Osteoblast (primary cell): ENCODE measurements at places on chromosomes 1 and 21.

DNA sequence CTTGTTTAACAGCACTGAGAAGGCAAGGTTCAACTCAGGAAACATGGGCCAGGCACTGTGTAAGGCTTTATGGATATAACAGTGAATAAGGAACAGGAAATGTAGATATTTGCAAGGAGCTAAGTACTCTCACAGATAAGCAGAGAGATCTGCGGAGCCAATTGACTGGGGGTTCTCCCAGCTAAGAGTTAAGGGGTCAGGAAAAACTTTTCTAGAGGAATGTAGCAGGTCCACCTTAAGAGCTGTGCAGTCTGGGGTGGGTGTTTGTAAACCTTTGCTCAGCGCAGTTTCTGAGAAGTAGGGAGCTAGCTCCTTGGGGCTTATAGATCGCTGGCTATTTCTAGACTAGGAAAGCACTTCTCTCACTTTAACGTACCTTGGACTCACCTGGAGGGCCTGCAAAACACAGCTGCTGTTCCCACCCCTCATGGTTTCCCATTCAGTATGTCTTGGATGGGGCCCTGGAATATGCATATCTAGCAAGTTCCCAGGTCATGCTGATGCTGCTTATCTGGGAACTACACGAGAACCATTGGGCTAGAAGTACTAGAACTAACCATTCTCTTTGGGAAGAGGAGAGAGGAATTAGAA, 51.7 kb downstream of the TLCD4 start:
- no peak for DNase-seq

GRCh38 chr1:14067036-14067435, 367.0 kb downstream of the PRDM2 start:
- DNase-seq, result no peak

- no peak for DNase-seq
Observed at GRCh38 chr1:208241512-208241911, 2.7 kb downstream of the PLXNA2 start.

DNA sequence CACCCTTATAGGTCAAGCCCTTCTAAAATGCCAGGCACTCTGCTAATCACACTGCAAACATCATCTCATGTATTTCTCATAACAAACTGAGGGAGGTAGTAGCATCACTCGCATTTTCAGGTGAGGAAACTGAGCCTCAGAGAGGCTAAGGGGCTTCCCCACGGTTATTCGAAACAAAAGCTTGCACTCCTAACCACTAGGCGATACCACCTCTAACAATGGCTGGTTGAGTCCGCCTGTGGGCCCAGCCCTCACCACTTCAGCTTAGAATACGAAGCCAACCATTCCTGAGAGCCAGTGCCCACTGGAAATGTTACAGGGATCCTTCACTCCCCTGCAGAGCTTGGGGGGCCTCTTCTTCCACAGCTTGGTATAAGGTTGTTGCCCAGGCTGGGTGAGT, 65.3 kb upstream of the TENT5C start:
- no peak for DNase-seq

- DNase-seq, result no peak
Observed at GRCh38 chr1:162861625-162862024, 650 bp upstream of the CCDC190 start.

GRCh38 chr21:44299085-44299457, 782 bp upstream of the PFKL start:
- no peak for DNase-seq

DNA sequence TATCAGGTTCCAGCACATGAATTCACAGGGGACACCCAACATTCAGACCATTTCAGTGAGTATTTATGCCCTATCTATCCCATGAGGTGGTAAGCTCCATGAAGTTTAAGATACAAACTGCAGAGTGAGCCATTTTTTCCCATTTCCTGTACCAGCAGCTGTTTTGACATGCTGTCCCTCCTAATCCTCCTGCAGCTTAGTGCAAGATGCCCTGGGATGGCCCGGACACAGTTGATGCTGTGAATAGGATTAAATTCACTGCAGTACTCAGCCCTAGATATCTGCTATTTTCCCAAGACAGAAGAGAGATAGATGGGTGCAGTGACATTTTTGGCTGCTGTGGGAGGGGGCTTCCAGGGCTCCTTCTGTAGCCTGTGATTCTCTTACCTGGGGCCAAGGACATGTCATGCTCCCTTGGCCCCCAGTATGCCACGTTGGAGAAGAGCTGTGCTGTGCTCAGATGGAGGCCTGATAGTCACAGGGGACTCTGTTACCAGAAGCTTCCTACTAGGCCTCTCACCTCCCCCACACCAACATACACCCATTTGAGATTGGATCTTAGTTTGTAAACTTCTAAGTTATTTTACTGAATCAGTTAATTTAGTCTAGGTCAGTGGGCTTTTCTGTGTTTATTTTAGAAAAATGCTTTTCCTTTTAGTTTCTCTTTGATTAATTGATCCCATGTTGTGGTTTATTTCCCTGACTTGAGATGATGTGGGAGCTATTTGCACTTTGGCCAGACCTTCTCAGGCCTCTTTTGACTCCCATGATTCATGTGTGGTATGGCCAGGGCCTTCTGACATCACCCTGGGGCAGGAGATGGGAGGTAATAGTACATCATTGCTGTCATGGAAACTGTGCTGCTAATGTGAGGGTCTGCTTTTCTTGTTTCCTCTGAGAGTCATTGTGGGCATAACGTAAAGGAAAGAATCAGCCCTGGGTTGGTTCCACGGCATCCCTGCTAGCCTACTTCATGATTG, 92.6 kb downstream of the ST3GAL3 start:
- peak; percentile 80 for DNase-seq

DNA sequence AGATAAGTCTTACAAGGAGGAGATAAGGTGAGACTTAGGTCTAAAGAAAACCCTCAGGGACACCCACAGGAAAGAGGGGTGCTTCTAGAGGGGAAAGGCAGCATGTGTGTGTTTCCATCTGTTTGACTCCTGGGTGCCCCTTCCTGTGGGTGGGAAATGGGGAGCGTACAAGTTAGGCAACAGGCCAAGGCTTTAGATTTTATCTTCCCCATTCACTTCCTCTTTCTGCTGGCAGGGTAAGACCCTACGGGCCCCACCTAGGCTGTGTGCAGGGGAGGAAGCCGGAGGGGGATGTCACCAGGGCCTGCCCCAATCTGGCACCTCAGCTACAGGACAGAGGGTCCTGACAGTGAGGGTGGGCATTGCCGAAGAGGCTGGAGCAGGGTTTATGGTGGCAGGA, 2.5 kb upstream of the OLIG1 start:
- DNase-seq, result no peak

DNA sequence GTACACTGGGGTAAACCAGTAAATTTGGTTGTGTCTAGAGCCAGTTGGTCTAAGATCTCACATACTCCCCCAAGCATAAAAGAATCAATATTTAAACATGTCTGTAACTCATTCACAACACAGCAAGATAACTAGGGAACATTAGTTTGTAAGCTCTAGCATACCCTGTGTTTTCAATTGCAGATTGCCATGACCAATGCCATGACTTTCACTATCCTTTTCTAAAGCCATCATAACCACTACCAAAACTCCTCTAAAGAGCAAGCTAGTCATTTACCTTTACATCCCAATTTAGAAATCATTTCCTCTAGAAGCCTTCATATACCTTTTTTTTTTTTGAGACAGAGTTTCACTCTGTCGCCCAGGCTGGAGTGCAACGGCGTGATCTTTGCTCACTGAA, 56.5 kb upstream of the PLA2G4A start:
- DNase-seq, result no peak

DNA sequence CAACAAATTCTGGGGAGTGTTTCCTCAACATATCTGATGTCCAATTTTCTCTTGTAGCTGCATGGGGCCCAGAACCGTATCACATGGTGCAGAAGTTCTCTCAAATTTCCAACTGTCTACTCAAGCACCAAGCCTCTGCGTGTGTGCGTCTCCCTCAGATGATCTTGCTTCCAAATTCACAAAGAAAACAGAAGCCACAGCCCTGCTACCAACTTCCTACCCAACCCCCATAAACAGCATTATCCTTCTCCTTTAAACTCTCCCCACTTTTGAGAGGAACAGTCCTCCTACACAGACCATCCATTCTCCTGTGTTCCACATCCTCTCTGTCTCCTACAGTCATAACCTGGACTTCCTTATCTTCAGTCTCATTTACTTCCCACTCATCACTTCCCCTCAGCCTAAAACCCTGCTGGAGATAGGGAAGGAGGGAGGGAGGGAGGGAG, 354.1 kb downstream of the SMYD3 start:
- DNase-seq, result no peak

DNA sequence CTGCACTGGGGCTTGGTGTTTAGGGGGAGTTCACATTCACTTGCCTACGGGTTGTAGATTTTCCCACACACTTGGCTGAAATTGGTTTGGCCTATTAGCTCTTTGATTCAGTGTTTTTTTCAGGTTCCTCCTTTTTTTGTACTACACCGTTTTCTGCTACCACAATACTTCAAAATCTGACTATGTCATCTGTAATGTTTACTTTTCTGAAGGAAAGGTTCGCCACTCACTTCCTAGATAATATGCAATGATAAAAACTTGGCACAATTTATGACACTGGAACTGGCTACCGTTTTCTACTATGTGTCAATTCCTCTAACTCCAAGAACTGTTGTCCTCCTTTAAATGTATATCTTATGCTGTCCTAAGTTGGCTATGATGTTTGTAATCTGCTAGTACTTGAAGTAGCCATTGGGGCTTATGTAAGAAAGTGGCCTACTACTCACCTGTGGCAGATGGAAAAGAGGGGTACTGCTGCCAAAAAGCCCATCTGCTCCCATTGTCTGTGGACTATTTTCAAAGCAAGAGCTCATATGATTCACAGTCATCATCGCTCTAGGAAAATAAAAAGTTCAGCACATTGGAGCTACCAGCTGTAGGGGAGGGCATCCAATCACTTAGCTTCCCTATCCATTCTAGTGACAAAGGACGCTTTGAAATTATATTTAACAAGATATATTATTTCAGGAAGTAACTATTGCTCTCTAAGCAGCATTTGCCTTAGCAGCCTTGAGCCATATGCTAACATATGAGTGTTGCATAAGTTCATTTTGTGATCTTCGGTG, 42.4 kb upstream of the BACH1 start:
- no peak for DNase-seq

GRCh38 chr1:176989754-176990153, 174.8 kb downstream of the ASTN1 start:
- DNase-seq, result no peak

- peak; percentile 37 for DNase-seq
Observed at GRCh38 chr21:35119501-35120047, 70.5 kb upstream of the RUNX1 start.

DNA sequence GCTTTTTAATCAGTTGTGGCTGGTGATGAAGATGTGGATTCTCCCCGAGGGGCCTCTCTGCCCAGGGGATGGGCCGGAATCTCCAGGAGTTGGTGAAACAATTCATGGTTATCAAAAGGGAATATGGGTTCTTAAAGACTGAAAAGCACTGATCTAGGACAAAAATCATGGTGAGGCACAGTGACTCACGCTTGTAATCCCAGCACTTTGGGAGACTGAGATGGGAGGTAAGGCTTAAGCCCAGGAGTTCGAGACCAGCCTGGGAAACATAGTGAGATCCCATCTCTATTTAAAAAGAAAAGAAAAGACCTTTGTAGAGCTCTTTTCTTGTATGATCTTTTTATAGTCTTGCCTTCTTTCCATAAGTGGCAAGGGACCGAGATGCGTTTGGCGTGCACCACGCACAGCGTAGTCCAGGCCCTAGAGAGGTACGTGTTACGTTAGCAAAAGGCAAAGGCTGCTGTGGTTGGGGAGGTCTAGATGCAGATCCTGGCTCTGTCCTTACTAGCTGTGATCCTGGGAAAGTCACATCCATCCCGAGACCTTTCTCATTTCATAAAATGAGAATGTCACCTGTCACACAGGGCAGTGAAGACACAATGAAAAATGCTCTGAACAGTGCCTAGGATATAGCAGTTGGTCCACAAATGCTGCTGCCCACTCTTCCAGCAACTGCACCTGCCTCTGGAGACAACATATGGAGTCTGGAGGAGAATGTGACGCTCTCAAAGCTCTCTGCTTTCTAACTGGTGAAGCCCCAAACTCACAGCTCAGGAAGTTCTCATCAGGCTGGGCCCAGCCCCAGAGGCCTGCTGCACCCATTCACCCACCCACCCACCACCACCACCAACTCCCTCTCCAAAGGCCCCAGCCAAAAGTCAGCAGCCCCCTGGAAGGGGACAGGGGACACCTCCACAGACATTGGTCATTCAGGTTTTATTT, 54.8 kb downstream of the KIF21B start:
- peak; percentile 91 for DNase-seq

- DNase-seq, result peak; percentile 48
Observed at GRCh38 chr1:87951852-87952251, 623.2 kb downstream of the LMO4 start.

DNA sequence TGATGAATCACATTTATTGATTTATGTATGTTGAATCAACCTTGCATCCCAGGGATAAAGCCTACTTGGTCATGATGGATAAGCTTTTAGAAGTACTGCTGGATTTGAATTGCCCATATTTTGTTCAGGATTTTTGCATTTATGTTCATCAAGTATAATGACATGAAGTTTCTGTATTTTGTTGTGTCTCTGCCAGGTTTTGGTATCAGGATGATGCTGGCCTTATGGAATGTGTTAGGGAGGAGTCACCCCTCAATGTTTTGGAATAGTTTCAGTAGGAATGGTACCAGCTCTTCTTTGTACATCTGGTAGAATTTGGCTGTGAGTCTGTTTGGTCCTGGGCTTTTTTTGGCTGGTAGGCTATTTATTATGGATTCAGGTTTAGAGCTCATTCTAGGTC, 1643.1 kb upstream of the B3GALT2 start:
- DNase-seq, result no peak

DNA sequence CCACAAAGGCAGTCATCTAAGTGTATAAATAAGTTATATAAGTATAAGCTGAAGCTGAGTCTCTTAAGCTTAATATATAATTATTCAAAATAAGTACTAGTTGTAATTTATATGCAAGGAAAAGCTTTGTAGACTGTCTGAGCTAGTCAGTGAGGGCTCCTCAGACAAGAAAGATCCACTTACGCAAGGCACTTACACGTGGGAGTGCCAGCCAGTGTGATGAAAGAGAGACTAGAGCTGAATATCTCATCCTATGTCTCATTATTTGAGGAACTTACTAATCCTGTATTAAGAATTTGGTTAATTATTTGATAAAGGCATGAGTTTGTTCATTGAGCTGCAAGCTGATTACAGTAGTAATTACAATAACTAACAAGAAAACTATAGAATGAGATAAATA, 146.9 kb downstream of the PDE4B start:
- DNase-seq, result no peak

DNA sequence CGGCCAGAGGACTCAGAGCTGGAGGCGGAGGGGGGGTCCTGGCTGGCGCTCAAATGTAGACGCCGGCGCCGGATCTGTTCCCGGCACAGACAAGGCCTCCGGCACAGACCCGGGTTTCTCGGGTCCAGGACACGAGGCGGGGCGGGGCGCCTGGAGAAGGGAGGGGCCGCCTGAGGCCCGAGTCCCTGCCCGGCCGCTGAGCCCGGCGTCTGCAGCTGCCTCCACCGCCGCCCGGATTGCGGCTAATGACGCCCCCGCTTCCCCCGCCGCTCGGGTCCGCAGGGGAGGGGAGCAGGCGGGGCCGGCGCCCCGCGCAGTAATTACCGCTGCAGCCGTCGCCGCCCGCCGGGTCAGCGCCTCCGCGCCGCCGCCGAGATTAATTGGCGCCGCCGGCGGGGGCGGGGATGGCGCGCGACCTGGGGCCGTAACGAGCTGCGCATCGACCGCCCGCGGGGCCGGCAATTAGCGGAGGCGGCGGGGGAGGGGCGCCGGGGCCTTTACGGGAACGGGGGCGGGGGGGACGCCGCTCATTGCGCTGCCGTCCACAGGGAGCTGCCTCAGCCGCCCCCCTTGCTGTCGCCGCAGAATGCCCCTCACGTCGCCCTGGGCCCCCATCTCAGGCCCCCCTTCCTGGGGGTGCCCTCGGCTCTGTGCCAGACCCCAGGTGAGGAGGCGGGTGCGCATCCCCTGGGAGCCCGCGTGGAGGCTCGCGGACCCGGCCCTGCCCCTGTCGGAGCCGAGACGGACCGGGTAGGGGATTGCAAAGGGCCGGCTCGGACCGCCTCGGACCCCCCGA, 17.3 kb downstream of the NOC2L start:
- peak; percentile 100 for DNase-seq
